Stimulated activated CD8-positive, alpha-beta memory T cell treated with anti-CD3 and anti-CD28 coated beads, Interleukin-4, amount 100 ng/mL, for 48 hours (primary cell): ENCODE measurements at places on chromosomes 5 and 9.

DNA sequence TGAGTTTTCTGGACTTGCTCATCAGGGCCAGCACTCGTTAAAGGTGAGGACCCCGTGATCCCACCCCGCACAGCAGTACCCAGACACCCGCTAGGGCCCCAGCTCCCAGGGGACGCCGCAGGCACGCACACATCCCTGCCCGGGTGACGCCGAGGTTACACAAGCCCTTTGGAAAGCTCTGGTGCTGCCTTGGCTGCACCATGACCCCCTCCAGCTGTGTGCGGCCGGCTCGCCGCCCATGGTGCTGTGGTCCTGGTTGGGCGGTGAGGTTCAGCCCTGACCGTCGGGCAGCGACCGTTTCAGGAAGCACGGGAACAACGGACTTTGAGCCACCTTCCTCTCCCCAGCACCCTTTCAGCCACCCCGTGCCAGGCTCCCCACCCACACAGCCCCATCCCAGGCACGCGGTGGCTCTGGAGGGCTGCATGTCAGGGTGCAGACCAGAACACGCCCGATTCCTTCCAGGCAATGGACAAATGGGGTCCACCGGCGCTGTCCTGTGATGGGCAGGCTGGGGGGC is 7.5 kb upstream of the SLC12A7 start:
- no peak for DNase-seq

GRCh38 chr9:36800455-36800854 is 227.8 kb downstream of the MELK start:
- no peak for DNase-seq

DNA sequence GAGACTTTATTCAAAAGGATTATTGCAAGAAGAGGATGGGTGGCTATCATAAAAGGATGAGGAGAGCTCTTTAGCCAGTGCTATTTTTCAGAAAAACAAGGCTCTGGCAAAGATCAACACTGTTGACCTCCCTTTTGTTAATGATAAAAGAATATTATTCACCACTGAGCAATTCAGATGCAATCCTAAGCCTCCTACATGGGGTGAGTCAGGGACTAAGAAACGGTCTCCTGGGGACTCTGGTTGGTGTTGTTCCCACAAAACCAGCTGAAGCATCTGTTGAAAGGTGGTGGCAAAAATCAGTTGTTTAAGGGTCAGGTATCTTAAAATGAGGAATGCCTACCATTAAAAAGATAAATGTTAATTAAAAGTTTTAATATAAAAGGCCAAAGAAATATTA is 7.7 kb upstream of the GCNT1 start:
- no peak for DNase-seq

DNA sequence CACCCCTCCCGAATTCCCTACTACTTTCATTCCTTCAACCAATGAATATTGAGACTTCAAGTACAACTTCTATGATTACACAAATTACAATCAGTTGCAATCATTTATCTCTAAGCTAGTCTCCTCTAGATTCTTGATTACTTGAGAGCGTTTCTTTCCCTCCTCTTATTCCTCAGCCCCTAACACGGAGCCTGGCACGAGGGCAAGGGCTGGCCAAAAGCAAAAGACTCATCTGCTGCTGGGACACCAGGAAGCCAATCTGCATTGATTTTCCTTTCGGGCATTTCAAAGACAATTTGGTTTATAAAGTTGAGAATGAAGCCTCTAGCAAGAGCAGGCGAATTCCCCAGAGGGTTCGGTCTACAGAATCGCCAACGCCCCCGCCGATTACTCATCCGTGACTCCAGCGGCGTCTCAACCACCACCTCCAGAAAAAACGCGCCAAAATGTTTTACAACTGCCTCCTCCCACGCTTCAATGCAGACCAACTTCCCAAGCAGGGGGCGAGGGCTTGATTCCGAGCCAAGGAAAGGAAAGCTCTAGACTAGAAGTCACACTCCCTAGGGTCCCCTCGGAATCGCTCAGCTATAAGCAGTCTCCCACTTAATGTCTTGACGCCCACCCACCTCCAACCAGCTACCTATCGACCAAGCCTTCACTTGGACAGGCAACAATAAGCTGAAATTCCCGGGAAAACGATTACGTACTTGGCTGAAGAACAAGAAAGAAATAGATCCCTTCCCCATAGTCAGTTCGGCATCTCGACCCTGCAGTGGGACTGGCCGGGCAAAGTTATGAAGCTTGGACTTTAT is 1.5 kb downstream of the PCSK1 start:
- DNase-seq, result peak; percentile 47

DNA sequence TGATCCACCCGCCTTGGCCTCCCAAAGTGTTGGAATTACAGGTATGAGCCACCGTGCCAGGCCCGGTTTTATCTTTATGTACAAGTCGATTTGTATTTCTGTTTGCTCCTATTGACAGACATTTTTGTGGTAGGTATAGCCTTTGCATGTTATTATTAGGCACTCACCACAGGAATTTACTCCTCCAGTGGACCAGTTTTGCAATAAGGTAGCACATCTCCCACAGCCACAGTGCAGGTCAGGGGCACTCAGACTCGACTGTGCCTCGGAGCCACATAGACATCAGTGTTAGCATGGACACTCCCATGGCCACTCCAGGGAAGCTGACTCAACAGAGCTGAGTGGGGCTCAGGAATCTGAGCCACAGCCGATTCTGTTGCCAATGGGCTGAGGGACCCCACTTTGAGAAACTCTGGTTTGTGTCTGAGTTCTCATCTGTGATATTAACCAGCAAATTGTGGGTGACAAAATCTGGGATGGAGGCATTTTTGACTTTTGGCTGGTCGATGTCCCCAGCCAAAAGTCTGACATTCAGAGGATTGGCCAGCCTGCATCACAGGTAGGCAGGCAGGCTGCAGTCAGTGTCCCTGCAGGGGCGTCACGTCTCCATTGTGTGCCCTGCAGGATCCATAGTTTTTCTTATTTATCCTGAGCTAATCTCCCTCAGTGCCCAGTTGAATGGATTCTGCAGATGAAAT is 15.0 kb upstream of the SHB start:
- DNase-seq, result no peak

- DNase-seq, result no peak
Measured at GRCh38 chr5:67030289-67031056, 166.1 kb downstream of the CD180 start.

GRCh38 chr5:61301341-61302199 is 30.5 kb upstream of the ZSWIM6 start:
- DNase-seq, result no peak

GRCh38 chr9:28999806-29000205 is 1426.5 kb upstream of the C9orf72 start:
- DNase-seq, result no peak

DNA sequence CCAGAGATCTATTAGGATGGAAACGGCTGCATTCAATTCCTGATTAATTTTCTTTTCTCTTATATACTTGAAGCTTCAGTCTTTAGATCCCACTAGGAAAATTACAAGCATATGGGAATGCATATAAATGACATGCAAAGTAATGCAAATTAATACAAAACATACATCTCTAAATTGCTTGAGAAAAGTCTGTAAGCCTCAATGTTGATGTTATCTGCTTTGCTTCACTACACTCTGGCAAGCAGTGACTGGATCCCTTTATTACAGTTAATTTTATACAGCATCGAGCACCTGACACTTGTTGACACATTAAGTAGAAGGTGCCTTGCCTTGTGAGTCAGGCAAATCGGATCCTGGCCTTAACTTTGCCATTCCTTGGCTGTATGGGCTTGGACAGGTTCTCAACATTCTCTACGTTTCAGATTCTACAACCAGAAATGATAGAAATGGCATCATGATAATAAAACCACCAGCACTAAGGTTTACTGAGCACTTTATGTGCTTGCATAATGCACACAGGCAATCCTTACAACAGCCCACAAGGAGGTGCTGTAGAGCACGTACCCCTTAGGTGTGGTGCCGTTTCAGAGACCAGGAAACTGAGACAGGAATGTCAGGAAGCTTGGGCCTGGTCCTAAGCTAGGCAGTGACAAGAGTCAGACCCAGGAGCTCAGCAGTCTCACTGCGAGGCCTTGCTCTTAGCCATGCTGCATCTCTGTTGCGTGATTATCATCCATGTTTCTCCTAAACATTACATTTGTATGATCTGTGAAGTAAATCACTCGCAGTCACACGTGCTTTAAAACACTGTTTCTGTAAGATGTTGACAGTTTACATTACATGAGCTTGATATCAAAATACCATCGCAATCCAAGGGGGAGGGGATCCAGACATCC is 2.7 kb downstream of the GCNT4 start:
- DNase-seq, result peak; percentile 77

DNA sequence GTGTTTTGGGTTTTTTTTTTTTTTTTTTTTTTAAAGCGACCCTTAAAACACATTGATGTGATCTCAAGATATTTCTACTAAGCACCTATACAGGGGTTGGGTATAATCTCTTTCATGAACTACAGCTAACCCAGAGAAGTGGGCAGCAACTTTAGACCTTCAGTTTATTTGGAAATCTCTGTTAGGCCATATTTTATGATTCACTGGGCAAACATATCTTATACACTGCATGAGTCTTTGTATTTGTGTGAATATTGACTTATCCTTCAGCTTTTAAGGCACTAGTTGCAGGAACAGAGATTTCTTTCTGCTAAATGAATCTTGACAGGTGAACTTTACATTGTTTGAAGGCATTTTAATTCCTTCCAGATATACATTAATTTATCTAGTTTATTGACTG is 194.4 kb downstream of the ARRDC3 start:
- DNase-seq, result no peak

- DNase-seq, result no peak
Measured at GRCh38 chr9:36823466-36823865, 210.6 kb downstream of the PAX5 start.

GRCh38 chr5:17918373-17919104 is 284.3 kb downstream of the TAF11L14 start:
- DNase-seq, result no peak

GRCh38 chr5:142507531-142508372 is 178.1 kb downstream of the FGF1 start:
- no peak for DNase-seq

DNA sequence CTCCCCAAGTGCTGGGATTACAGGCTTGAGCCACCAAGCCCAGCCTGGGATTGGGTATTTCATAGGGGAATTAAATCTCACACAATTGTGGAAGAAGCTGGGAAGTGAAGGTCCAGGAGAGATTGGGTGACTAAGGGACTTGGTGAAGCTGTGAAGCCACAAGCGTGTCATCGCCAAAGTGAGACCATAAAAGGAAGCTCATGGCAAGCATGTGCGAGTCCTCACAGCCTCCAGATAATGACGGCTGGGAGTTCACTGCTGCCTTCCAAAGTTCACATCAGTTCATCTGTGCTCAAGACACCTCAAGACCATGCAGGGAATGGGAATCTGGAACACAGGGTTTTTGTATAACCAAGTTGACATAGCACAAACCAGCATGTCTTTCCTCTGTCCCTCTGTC is 210.6 kb downstream of the MARCHF11 start:
- no peak for DNase-seq

DNA sequence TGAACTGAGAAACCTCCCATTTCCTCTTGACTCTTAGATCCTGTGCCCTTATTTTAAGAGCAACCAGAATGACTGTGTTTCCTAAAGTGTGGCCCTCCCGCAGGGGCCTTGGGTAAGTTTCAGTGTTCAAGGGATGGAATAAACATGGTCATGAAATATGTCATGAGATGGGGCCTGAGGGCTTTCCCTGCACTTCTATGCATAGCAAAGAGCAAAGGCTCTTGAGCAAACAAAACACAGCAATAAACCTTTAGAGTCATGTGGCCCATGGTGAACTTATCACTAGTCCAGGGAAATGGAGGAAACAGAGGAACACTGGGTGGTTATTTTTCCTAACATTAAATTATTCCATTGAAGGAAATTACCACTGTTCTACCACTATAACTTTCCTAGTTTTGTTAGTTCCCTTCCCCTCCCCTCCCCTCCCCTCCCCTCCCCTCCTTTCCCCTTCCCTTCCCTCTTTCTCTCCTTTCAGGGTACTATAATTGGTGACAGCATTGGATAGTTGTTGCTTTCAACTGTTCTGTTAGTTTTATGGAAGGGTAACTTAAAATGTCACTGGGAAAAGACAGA is 72.4 kb downstream of the CTSL start:
- no peak for DNase-seq

DNA sequence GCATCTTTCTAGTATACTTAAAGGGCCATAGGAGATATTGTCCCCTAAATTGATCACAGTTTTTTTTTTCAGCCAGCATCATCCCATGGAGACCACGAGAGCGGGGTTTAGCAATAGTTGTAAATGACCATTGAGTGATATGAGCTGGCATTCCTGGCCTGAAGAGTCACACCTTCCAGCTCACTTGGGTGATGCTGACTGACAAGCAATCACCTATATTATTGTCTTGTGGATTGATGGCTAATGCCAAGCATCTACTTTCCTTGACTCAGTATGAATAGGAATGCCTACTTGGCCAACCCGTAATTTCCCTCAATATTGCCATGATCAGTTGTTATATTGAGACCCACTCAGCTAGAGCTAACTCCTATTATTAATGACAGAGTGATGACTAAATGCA is 70.5 kb downstream of the ADAMTSL1 start:
- DNase-seq, result no peak

DNA sequence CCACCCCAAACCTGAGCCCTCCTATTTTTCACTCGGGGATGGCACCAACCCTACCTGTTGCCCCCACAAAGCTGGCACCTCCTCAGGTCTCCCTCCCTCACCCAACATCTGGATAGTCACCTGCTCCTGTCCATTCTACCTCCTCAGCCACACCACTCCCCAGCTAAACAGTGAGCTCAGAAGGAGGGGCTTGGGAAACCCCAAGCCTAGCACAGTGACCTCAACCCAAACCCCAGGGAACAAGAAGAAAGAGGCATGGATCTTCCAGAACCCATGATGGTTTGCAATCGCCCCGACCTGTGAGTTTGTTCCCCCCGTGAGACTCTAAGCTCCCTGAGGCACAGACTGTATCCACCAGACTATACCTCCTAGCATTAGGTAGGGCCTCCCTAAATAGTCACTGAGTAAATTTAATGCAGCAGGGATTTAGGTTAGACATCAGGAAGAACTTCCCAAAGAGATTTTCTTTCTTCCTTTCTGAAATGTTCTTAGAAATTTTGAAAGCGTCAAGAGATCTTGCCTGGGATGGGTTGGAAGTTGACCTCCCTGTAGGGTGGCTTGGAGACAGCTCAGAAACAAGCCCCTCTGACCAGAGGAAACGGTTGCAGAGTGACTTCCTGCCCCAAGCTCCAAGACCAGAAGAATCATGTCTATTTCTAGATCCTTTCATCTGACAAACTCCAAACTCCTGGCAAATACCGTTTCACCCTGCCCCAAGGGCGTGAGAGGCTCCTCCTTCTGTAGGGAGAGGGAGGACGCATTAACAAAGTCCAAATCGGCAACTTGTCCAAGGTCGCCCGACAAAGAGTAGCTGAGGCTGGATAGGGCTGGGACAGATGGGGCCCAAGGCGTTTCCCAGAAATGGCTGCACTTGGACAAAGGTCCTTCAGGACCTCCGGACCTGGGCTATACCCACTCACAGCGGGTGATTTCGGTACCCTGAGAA is 4.1 kb downstream of the FIBCD1 start:
- no peak for DNase-seq

GRCh38 chr5:75706775-75707174 is 10.5 kb downstream of the POC5 start:
- no peak for DNase-seq

GRCh38 chr9:89873801-89874200 is 269.0 kb downstream of the GADD45G start:
- no peak for DNase-seq
